ENCODE measurements at places on chromosomes 7 and 10.
A peak's percentile ranks its signal among the peaks of the same experiment; 100 is the strongest.

DNA sequence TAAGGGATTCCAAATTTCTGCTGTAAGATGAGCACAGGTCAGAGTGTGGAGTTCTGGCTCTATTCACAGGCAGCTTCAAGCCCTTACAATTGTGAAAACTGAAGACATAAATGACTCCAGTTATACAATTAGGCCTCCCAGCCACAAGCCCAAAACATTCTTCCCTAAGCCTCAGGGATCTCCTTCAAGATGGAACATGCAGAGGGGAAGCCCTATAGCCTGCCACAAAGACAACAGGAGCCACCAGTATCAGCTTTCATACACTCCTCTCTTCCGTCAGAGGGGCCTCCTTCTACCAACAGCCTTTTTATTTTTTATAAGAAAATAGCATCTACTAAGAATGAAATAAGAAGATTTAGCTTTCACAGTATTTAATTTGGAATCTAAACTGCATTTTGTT lies 46.5 kb downstream of the DLD start:
- no peak for DNase-seq

- DNase-seq, result no peak
These were observed 10.7 kb downstream of the NODAL start for GRCh38 chr10:70430493-70431445.

GRCh38 chr7:125279961-125280360 lies 350.3 kb upstream of the POT1 start:
- DNase-seq, result no peak

DNA sequence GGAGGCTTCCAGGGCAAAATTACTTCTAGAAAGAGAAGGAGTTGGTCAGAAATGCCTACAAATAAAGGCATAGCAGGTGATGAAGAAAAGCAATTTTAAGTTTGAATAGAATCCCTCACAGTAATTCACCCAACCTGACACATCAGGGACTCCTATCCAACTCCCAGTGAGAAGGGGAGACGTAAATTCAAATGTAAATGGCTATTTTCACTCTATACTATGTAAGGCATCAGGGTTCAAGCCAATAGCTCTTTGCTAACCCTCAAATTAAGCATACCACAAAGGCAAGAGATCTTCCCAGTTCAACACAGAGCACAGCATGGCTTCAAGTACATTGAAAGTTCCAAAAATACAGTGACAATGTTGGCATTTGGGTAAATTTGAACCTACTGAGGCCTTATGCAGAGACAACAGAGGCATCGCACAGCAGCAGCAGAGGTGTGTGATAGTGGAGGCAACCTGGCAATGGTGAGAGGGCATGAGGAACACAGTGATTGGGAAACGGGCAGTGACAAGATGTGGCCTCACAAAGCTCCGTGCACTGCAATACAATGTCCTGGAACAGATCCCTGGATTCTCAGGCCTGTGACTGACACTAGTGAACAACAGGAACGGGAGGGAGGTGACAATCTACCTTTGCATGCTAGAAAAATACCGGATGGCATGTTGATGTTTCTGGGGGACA lies 95.7 kb downstream of the VSTM2A start:
- DNase-seq, result no peak

DNA sequence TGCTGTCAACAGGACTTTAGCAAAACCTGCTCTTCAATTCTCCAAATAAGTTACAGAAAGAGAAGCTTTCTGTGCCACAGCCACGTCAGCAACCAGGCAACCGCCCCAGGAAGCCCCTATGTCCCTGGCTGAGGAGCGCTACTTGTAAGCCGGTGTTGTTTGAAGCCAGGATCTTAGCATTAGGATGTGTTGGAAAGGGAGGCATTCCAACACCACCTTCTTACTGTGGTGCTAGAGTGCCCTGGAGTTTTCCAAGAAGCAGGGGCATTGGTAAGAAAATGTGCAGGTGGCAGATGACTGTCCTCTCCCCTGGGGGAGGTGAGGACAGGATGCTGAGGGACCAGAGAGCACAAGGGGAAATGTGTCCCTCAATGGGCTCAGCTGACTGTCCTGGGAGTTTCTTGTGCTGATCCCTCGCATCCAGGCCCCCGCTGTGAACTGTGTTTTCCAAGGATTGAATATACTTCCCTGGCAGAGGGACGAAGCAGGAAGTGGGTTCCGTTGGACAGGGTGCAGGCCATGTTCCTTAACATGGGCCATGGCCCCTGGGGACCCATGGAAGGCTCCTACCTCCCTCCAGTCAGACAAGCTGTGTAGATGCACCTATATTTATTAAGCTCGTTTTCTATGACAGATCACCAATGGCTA lies 139.6 kb upstream of the GDF10 start:
- DNase-seq, result no peak

GRCh38 chr10:95411635-95412034 lies 120.8 kb upstream of the PDLIM1 start:
- no peak for DNase-seq

GRCh38 chr10:72727130-72727529 lies 35.2 kb downstream of the MCU start:
- no peak for DNase-seq

- no peak for DNase-seq
These were observed 65.4 kb downstream of the ANKRD61 start for GRCh38 chr7:6096581-6096980.

DNA sequence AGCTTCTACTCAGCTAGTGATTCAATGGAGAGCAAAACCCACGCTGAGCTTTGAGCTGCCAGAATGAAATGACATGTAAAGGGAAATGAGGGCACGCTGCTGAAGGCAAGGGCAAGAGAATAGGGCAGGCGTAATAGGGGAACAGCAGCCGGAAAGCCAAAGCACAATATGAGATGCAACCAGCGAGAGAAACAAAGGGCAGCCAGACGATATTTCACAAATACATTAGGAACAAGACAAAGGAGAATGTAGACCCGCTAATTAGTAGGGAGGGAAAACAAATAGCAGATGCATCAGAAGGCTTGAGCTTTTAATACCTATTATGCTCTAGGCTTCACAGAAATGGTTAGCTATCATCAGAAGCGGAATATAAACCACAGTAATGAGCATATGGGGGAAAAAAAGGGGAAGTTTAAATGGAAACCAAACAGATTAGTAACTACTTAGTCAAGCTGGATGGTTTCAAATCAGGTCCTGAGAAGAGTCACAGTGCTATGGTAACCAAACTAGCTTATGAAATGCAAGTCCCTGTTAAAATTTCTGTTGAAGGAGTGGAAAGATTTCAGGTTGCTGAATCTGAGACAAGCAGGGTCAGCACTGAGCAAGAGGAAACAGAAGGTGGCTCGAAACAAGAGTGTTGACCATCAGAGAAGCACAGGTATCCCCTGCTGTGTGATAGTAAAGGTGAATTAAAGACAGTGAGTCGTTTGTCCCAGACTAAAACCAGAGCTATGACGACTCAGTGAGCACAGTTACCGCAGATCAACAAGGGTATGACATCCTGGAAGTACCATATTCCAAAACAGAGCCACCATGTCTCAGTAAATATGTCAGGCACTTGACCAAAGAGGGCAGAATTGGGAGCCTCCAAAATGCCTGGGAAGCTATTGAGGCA lies 496.9 kb upstream of the CELF2 start:
- no peak for DNase-seq

- DNase-seq, result no peak
These were observed 32.0 kb downstream of the PSMC2 start for GRCh38 chr7:103379270-103379975.

DNA sequence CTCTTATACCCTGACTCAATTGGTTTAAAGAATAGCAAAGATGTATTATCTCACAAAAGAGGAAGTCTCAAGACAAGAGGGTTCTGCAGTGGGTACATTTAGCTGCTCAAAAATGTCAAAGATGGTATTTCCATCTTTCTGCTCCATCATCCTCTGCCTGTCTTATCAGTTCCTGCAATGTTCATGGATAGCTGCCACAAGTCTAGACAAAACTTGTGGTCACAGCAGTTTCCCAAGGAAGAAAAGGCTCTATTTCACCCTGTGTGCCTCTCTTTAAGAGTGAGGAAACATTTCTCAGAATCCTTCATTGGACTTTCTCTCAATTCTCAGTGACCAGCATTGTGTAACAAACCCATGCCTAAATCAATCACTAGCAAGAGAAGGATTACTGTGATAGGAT lies 634.2 kb upstream of the AUTS2 start:
- DNase-seq, result no peak

GRCh38 chr10:85544956-85545355 lies 821.6 kb downstream of the GRID1 start:
- no peak for DNase-seq

GRCh38 chr7:23864973-23865372 lies 155.0 kb downstream of the STK31 start:
- DNase-seq, result no peak

DNA sequence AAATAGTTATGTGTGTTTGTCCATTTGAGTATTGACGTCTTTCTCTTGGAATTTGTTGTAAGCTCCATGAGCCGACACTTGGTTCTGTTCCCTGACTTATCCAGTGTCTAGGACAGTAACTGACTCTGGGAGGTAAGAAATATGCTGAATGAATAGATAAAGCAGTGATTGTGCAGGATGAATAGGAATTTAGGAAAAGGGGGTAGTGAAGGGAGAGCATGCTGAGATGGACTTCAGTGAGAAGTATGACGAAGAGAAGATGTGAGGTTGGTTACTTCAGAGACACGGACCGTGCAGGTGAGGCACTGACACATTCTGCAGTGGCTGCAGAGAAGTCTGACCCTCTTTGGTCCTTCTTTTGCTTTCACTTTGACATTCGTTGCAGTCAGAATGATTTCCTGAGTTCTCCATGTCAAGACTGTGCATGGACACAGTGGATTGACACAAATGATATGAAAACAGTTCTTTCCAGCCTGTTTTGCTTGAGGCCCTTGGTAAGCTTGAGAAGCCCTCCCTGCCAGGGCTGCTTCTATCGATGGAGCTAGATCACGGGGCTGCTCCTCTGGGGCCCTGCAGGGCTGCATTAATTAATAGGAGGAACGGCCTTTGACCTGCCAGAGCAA lies 261.5 kb upstream of the SORCS1 start:
- no peak for DNase-seq

DNA sequence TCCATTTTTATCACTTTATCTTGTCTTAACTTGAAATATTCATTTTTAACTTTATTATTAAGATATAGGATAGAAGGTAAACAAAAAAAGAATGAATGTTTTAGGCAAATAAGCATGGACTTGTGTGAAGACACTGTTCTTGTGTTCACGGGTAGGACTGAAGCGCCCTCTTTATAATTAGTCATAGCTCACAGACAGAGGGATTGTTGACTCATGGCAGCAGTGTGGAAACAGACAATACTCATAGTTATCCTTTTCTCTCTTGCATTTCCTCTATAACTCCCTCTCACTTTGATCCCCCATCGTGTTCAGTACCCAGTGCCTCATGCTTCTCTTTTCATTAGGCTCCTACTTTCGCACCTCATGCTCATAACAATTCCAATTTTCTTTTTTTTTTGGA lies 731.8 kb downstream of the PHTF2 start:
- DNase-seq, result no peak

- no peak for DNase-seq
These were observed 57.5 kb downstream of the UNCX start for GRCh38 chr7:1290026-1290678.

DNA sequence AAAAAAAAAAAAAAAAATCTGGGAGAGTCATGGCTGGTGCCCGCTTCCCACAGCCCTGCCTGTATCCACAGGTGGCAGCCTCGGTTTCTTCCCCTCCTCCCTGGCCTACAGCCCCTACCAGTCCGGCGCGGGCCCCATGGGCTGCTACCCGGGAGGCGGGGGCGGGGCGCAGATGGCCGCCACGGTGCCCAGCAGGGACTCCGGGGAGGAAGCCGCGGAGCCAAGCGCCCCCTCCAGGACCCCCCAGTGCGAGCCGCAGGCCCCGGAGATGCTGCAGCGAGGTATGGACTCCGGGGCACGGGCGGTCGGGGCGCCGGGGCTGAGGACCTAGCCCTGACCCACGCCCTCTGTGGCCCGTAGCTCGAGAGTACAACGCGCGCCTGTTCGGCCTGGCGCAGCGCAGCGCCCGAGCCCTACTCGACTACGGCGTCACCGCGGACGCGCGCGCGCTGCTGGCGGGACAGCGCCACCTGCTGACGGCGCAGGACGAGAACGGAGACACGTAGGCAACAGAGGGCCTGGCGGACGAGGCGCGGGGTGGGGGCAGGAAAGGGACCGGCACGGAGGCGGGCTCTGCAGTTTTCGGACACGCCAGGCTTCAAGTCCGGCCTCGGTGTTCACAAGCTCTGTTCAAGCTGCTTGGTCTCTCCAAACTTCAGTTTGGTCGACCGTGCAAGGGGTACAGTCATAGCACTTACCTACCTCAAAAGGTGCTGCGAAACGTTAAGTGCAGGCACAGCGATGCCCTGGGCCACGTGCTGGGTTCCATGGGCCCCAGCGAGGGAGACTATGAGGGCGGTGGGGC lies 3.9 kb downstream of the NFKB2 start:
- DNase-seq, result peak; percentile 80

DNA sequence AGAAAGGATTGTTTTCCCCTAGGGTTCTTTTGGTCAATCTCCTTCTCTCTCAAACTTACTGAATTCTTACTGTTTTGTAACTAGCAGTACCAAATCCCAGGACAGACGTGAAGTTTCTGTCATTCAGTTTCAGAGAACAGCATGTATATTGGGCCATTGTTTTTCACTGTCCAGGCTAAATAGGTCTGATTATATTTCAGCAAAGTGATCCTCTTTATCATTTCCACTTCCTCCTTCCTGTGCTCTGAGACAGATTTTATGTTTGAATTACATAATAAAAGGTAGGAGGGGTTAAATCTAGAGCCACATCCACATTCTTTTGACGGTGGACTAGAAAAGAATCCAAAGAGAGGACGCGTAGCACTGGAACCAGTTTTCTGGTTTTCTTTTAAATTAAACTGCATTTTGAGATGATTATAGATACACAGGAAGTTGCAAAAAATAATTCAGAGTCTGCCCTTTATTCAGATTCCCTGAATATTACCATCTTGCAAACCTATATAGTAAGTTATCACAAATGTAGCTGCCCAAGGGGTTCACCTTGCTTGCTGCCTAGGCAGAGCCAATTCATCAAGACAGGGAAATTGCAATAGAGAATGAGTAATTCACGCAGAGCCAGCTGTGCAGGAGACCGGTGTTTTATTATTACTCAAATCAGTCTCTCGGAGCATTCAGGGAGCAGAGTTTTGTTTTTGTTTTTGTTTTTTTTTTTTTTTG lies 40.1 kb downstream of the AKR1E2 start:
- no peak for DNase-seq

DNA sequence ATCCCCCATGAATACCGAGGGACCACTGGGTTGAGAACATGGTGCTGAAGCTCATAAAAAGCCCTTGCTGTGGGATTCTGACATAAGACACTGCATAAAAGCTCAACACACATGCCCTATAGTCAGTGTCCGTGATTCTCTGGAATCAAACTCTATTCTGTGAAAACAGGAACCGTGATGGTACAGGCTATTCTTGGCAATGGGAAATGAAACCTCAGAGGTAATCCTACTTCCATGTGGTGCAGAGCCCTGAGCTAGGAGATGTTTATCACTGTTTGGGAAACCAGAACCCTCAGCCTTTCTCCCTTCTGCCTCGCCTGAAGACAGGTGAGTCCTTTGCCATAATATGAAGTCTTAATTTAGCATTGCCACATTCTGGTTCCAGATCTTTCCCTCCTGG lies 80.8 kb upstream of the PRSS1 start:
- DNase-seq, result no peak

GRCh38 chr10:124050021-124051015 lies 43.1 kb downstream of the CHST15 start:
- no peak for DNase-seq

- DNase-seq, result no peak
These were observed 502.6 kb downstream of the ADRA2A start for GRCh38 chr10:111579473-111579872.

GRCh38 chr10:59713196-59713821 lies 3.7 kb upstream of the SLC16A9 start:
- DNase-seq, result no peak

GRCh38 chr10:132183046-132183445 lies 3.7 kb upstream of the DPYSL4 start:
- no peak for DNase-seq

- no peak for DNase-seq
These were observed 548 bp downstream of the AGAP3 start for GRCh38 chr7:151086802-151087244.

Measured in activated gamma-delta T cell treated with anti-CD3 and anti-CD28 coated beads, Interleukin-2, amount 50 U/mL, for 16 hours (primary cell).